ENCODE measurements at places on chromosomes 3 and 15. TPM values are rescaled to one million over a fixed set of nuclear protein-coding genes. Genes with fewer than 3 reads are reported as not detected.
A peak's percentile ranks its signal among the peaks of the same experiment; 100 is the strongest.

The PRR20G gene
- total RNA-seq = not detected

GRCh38 chr3:52398670-52399081, 46.2 kb downstream of the SEMA3G start:
- DNase-seq = no peak

DNA sequence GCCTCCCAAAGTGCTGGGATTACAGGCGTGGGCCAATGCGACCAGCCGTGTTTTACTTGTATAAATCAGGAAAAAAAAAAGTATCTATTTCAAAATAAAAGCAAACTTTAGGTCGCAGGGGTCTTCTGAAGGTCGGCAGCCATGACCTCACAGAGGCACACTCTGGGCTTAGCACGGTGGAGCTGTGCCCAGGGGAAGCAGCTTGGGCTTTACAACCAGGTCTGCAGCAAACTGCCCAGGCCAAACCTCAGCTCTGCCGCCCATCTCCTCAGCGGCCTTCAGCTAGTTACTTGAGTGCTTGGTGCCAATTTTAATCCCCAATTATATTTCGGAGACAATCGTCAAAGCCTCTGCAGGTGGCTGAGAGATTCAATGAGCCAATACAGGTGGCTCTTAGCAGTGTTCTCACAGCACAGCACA, 30.1 kb downstream of the ZDHHC19 start:
- DNase-seq = no peak

- DNase-seq = peak; percentile 22
Observed at GRCh38 chr3:36166477-36166876, 213.8 kb upstream of the STAC start.

DNA sequence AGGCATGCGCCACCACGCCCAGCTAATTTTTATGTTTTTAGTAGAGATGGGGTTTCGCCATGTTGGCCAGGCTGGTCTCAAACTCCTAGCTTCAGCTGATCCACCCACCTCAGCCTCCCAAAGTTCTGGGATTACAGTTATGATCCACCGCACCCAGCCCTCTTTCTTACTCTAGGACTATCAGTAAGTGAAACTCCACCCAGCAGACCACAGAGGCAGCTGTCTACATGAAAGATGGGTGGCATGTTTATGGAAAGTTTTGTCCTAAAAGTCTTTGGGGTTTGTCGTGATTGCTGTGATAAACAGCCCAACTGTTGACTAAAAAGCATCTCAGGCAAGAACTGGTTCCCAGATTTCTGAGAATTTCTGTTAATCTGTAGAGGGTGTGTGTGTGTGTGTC, 10.9 kb downstream of the ARL6IP5 start:
- DNase-seq = no peak

The DZIP1L gene
- 3.5 TPM for total RNA-seq

DNA sequence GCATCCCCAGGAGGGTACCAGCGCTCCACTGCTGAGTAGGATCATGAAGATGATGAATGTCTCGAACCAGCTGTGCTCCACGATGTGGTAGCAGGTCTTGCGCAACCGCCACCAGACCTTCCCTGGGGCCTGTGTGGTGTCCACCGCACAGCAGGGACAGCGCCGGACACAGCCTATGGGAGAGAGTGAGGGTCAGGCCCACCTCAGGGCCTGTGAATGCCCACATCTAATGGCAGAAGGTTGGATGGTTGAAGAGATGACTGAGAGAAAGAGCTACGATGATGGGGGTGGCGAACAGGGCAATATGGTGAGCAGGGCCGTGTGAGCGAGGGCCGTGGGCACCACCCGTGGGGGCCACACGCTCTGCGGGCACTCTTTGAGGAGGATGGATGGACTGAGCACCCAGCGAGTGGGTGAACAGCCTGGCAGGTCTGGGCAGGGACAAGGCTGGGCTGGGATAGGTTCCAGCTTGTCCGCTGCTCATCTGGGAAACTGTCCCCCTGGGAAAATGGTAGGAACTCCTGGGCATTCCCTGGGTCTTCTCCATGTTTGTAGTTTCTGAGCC, 74.1 kb downstream of the SCN5A start:
- no peak for DNase-seq

The SLC27A2 gene
- total RNA-seq = 0.06 TPM

- no peak for DNase-seq
Observed at GRCh38 chr3:127479449-127479848, 111.1 kb downstream of the TPRA1 start.

- DNase-seq = no peak
Observed at GRCh38 chr3:72065236-72065635, 280.3 kb upstream of the PROK2 start.

- DNase-seq = no peak
Observed at GRCh38 chr3:119240101-119240590, 532 bp downstream of the B4GALT4 start.

DNA sequence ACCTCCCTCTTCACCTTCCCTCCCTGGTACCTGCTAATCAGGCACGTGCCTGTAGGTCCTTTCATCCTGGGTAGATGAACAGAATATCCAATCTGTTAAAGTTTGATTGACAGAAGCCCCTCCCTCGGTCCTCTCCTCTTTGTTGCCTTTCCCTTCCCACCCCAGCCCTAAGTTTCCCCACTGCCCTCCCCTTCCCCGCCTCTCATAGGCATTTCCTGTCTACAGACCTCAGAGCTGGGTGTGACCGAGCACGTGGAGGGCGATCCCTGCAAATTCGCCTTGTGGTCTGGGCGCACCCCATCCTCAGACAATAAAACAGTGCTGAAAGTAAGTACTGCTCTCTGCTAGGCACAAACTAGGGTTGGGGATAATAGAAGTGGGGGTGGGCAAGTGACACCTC, 239.2 kb upstream of the UMPS start:
- DNase-seq = no peak

The CPN2 gene
- not detected for total RNA-seq

GRCh38 chr3:71371282-71371681, 212.2 kb downstream of the FOXP1 start:
- DNase-seq = no peak

GRCh38 chr3:144032531-144033239, 61.1 kb downstream of the DIPK2A start:
- no peak for DNase-seq

DNA sequence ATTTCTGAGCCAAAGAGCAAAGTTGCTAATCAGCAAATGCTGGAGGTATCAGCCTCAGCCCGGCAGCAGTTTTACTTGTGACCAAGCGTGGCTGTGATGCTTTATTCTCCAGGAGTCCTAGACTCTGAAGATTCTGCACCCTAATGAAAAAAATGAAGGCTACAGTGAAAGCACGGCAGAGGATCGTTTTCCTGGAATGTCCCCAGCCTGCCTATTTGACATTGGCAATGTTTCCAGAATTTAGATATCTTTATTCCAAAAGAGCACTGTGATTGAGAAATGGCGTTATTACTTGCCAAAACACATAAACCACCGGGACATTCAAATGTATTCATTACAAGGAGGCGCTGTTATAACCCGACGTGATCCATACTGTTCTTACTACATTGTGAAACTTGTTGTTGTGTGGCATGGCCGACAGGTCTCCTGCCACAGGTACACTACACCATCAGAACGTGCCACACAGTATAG, 263.8 kb downstream of the SLCO3A1 start:
- no peak for DNase-seq

- DNase-seq = no peak
Observed at GRCh38 chr15:95944193-95944592, 386.3 kb upstream of the NR2F2 start.

- DNase-seq = no peak
Observed at GRCh38 chr15:38674448-38674847, 109.8 kb upstream of the RASGRP1 start.

- DNase-seq = no peak
Observed at GRCh38 chr3:100975714-100976113, 17.5 kb downstream of the ABI3BP start.

The TMEM43 gene
- 98.2 TPM for total RNA-seq

GRCh38 chr3:22960105-22960984, 242.8 kb upstream of the UBE2E2 start:
- DNase-seq = peak; percentile 29

The LRRIQ4 gene
- not detected for total RNA-seq

DNA sequence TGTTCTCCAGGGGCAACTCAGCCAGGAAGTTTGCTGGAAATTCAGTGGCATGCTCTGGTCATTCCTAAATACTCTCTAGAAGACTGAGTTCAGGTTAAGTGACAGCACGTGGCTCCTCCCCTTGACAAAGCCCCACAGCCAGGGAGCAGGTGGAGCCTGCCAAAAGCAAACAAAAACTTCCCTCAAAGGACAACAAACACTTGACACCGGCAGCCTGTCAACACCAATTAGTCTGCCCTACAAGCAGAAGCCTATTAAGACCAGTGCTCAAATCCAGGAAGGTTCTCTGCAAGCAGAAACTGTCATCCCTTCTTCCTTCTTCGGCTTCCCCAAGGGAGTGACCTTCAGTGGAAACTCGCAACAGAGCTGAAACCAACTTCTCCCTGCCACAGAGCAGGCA, 5.0 kb downstream of the MEX3B start:
- DNase-seq = no peak

The PLA1A gene
- 7.8 TPM for total RNA-seq

GRCh38 chr15:45274636-45275380, 22.8 kb downstream of the SLC28A2 start:
- no peak for DNase-seq

DNA sequence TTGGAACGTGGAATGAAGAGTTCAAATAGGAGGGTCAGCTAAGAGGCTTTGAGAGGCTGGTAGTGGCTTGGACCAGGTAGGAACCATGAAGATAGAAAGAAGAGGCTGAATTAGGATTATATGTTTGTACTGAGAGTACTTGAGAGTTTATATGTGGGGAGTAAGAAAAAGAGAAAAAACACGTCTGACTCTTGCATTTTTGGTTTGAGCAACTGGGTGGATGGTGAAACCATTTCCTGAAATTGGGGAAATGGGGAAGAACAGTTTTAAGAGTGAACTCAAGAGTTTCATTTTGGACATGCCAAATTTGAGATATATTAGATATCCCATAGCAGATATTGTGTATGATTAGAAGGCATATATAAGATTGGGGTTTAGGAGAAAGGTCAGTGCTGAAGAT, 92.9 kb upstream of the TNIK start:
- DNase-seq = no peak

DNA sequence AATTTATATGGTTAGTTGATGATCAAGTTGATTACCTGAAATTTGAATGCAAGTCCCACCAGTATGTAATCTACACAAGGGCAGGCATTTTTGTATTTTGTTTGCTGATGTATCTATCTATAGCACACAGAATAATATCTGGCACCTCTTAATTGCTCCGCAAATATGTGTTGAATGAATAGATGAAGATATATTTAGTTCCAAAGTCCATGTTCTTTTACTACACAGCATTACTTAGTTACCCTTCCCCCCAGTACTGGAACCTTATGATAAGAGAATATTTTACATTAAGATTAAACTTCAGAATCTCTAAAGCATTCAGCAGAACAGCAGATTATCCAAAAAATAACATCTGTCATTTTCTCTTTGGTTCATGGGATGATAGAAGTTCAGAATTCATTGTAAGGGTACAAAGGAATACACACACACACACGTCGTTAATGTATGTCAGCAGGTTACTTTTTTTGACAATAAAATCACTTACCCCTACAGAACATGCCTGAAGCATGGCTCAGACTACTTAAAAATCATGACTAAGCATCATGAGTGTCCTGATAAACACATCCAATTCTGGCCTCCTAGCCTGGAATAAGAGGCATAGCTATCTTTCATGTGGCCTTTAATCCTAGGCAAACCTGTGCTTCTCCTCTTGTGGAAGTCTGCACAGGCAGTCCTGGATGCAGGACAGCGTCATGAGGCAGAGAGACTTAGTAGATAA, 148.9 kb upstream of the TBC1D5 start:
- DNase-seq = no peak

GRCh38 chr15:59223736-59224135, 17.1 kb downstream of the LDHAL6B start:
- DNase-seq = no peak

The DHFR2 gene
- 2.5 TPM for total RNA-seq

The IL5RA gene
- total RNA-seq = not detected

GRCh38 chr3:73668391-73668790, 43.6 kb upstream of the PDZRN3 start:
- no peak for DNase-seq

DNA sequence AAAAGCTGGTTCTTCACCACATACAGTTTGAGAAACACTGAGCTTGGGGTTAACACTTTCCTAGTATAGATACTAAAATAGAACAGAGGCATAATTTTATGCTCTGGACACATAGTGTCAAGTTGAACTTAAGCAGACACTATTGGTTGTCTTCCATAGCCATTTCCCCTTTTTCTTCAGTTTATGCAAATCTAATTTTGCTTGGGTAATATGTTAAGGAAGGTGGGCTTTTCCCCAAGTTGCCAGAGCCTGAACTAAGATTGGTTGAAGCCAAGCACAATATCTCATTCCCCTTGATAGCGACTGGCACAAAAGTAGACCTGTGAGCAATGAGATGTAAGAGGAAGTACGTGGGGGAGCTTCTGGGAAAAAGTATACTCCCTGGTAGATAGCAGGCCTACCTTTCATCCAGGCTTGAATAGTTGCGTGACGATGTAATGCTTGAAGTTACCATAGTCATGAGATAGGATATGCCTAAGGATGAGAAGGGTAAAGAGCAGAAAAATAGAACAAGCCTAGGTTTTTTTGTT, 4.5 kb upstream of the POPDC2 start:
- DNase-seq = no peak

DNA sequence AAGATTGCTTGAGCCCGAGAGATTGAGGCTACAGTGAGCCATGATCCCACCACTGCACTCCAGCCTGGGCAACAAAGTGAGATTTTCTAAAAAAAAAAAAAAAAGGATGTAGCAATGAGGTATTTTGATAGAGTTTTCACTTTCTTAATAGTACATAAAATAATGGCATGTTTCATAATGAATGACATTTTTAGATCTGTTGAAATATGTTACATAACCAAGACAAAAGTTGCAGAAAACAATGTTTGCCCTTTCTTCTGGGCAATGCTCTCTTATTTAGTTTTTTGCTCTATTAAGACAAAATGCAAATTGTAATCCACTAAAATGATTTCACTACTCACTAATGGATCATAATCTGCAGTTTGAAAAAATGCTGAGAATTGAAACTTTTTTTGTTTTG, 4.4 kb upstream of the MAPK6 start:
- DNase-seq = no peak

GRCh38 chr3:30586096-30586805, 20.1 kb upstream of the TGFBR2 start:
- no peak for DNase-seq

GRCh38 chr3:113668015-113668414, 28.4 kb downstream of the USF3 start:
- no peak for DNase-seq

The CD200 gene
- total RNA-seq = 0.92 TPM

DNA sequence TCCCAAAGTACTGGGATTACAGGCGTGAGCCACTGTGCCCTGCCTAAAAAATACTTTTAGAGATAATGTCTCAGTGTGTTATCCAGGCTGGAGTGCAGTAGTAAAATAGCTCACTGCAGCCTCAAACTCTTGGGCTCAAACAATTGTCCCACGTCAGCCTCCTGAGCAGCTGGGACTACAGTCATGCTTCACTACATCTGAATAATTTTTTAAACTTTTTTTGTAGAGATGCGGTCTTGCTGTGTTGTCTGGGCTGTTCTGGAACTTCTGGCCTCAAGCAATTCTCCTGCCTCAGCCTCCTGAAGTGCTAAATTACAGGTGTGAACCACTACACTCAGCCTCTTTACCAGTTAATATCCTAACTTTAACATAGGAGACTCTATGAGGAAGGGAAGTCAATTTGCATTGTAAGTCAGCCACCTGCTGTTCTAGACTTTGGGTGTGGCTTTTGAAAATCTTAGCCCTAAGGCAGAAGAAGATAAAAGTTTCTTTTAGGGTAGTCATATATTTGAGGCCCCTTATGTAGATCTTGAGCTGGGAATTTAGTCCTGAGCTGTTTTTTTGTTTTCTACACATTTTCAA, 78.2 kb upstream of the RASGRP1 start:
- DNase-seq = no peak

GRCh38 chr15:25761971-25762662, 101.0 kb downstream of the ATP10A start:
- no peak for DNase-seq

The CD276 gene
- total RNA-seq = 179 TPM
